ENCODE measurements at places on chromosomes 7 and 10. TPM values are rescaled to one million over a fixed set of nuclear protein-coding genes. Genes with fewer than 3 reads are reported as not detected.
A peak's percentile ranks its signal among the peaks of the same experiment; 100 is the strongest.

GPR15LG gene
- 6.9 TPM for total RNA-seq

GRCh38 chr10:125023255-125023654, 81.3 kb downstream of the ZRANB1 start:
- no peaks in the 10 kb centered on the region for H3K27me3 ChIP-seq
- no peak overlapping the region for H3K27ac ChIP-seq
- DNase-seq, result no peak
- peaks cover 29% of the 10 kb centered on the region for H3K4me1 ChIP-seq
- peaks cover 17% of the 10 kb centered on the region for H3K36me3 ChIP-seq

DNA sequence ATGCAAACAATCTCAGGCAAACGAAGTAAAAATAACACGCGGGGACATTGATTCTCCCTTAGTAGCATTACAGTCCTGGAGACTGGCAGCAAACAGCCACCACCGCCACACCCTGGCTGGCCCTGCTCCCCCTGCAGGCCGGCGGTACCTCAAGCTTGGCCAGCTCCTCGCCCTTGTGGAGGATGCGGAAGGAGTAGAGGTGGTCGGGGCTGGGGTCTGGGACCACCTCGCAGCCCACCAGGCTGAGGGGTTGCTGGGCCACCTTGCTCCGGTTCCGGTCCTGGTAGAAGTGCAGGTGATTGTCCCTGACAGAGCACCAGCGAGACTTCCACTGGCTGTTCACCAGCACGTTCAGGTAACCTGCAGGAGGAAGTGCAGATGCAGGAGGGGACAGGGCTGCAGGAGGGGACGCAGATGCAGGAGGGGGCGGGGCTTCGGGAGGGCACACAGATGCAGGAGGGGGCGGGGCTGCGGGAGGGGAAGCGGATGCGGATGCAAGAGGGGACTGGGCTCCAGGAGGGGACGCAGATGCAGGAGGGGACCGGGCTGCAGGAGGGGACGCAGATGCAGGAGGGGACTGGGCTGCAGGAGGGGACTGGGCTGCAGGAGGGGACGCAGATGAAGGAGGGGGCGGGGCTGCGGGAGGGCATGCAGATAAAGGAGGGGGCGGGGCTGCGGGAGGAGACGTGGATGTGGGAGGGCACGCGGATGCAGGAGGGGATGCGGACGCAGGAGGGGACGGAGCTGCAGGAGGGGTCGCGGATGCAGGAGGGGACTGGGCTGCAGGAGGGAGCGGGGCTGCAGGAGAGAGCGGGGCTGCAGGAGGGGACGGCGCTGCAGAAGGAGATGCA, 65.7 kb downstream of the VWA2 start:
- peak; percentile 68 for DNase-seq
- H3K27me3 ChIP-seq, result no peaks in the 10 kb centered on the region
- H3K4me3 ChIP-seq, result peak overlapping the region; percentile 40
- peaks cover 26% of the 10 kb centered on the region for H3K4me1 ChIP-seq

SFTPA2 gene
- not detected for total RNA-seq

DNA sequence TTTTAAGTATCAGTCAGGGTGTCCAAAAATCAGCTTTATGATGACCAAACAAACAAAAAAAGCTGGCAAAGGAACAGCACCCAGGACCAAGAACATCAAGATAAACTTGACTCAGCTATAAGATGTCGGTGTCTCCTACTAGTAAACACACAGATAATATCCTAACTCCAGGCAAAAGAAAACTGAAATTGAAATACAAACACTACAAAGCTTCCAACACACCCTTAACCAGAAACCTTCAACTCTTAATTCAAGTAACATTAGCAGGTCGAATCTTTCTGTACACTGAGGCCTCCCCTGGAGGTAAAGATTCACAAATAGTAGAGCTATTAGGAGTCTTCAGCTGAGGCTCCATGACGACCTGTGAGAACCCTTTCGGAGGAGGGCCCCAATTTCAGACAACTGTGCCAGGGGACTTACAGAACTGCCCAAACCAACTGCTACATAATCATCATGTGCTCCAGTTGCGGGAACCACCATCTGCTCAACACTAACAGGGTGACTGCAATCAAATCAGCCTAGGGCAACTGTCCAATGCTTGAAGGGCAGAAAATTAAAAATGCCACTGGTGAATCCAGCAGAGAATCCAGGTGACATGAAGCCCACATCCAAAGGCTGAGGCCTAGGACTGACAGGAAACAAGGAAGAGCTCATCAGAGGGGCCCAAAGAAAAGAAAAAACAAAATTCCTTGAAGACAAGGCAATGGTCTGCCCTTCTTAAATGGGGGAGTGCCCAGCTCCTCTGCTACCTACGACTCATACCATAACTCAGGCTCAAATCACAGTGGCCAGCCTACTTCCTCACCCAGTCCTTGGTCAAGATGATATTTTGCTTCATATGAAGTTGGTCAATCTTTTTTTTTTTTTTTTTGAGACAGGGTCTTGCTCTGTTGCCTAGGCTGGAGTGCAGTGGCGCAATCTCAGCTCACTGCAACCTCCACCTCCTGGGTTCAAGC, 20.0 kb downstream of the XPNPEP1 start:
- no peak for DNase-seq
- H3K27ac ChIP-seq, result peak overlapping the region; percentile 65
- H3K4me1 ChIP-seq, result peaks cover 46% of the 10 kb centered on the region
- peaks cover 8% of the 10 kb centered on the region for H3K36me3 ChIP-seq
- no peak overlapping the region for H3K4me3 ChIP-seq
